Left forelimb (tissue), 1 donor: ENCODE measurements at places on chromosomes 12 and 14.
A peak's percentile ranks its signal among the peaks of the same experiment; 100 is the strongest.

DNA sequence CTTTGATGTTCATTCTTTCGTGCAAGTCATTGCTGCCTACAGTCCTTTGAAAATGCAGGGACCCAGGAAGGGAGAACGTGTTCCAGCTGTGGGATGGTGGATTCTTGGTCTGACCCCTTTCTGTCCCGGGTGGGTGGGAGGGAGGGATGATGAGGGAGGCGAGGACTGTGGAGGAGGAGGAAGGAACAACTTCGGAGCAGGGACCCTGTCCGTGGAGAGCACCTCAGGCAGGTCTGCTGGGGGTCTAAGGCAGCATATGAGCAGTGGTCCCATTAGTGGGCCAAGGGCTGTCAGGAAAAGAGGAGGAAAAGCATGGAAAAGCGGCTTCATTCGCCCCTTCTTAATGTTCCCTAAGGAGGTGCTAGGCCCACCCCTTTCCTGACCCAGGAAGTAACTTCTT lies 36.0 kb downstream of the CACNA2D4 start:
- no peak for DNase-seq

DNA sequence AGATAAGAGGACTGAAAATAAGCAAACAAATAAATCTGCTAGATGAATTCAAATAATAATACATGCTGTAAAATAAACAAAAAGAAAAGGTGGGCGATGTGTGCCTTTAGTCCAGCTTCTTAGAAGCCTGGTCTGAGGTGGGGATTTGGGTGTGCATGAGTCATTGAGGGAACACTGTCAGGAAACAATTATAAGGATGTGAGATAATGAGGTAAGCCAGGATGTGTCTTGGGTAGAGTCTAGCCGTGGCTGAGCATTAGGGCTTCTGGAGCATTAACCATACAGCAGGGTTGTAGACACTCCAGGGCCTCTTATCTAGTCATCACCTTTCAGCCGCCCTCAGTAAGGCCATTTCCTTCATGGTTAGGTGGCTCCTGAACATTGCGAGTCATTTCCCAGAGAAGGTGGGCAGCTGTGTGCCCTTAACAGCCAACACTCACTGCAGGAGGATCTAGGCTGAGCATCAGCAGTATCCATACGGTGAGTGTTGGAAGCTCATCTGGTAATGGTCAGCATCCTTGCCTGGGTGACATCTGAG lies 405.6 kb downstream of the GLT1D1 start:
- DNase-seq = no peak

GRCh38 chr14:65972346-65972870 lies 513.8 kb upstream of the CCDC196 start:
- DNase-seq = no peak

- DNase-seq = no peak
These were observed 22.3 kb upstream of the AMN1 start for GRCh38 chr12:31751085-31751484.

GRCh38 chr14:35355981-35356841 lies 48.3 kb downstream of the NFKBIA start:
- no peak for DNase-seq

DNA sequence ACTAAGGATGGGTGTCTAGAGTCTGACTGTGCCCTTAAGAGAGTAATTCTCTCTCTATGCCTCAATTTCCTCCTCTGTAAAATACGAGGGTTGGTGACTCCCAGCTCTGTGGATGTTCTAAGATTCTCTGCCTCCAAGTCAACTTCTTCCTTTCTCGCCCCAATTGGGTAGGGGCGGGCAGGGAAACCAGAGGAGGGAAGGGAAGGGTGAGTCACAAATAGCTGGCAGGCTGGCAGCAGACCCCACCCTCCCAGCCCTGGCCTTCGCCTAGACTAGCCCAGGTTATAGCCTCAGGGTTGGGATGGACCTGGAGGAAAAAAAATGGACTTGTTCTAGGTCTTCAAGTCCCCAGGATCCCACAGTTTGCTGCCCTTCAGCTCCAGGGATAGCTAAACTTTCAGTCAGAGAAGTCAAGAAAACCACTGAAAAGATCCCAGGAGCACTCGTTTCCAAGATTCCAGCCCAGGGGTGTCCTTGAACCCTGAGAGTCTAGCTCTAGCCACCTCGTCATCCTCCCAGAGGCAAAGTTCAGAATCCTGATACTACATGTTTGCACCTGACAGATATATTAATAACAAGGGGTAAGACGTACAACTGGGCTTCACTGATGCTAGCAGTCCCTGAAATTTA lies 2.3 kb downstream of the DGKA start:
- no peak for DNase-seq

DNA sequence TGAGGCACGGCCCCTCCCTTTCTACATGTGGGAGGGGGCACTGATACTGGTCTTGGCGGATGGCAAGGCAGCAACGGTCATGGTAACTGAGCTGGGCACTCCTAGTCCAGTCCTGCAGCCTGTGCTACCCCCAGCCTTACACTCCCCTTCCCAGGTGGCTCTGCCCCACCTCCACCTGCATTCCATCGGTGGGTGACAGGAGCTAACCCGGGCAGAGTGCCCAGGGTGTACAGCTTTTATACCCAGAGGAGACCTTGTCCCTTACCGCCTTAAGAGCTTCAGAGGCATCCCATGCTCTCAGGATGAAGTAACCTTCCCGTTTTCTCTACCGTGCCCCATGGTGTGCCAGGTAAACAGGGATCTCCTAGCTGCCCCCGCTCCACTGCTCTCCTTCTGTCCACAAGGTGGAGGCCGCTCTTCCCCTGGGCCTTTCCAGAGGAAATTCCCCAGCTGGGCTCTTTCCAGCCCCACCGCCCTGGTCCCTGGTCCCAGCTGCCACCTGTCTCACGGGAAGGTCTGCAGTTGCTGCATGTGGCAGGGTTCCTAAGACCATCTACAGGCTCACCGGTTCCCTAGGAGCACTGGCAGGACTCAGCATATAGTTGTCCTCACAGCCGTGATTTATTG lies 20.5 kb downstream of the BRI3BP start:
- DNase-seq = no peak

DNA sequence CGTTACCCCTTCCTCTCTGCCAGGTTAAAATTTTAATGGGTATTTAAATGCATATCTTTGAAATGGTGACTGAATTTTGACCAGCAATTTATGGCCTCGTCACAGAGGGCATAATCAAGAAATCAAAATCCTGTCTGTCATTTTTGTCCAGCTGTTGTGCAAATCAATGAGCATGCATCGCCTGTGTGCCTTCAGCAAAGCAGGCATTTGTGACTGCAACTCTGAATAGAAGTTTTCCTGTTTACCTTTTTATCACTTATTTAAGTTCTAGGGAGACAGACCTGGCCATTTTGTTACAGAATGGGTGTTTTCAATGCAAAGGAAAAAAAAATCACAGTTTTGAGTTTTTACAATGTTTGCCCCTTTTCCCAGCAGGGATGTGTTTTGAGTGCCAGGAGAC lies 107.4 kb downstream of the PPM1A start:
- no peak for DNase-seq

DNA sequence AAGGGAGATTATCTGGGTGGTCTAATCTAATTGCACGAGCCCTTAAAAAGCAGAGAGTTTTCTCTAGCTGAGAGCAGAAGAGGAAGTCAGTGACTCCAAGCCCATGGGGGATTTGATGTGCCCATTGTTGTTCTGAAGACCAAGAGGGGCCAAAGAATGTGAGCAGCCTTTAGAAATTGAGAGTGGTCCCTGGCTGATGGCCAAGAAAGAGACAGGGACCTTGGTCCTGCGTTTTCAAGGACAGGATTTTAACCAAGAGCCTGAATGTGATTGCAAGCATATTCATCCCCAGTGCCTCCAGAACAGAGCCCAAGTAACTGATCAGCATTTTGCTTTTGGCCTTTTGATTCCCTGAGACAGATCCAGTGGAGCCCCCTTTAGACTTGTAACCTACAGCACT lies 1353.9 kb downstream of the AACS start:
- DNase-seq = no peak

DNA sequence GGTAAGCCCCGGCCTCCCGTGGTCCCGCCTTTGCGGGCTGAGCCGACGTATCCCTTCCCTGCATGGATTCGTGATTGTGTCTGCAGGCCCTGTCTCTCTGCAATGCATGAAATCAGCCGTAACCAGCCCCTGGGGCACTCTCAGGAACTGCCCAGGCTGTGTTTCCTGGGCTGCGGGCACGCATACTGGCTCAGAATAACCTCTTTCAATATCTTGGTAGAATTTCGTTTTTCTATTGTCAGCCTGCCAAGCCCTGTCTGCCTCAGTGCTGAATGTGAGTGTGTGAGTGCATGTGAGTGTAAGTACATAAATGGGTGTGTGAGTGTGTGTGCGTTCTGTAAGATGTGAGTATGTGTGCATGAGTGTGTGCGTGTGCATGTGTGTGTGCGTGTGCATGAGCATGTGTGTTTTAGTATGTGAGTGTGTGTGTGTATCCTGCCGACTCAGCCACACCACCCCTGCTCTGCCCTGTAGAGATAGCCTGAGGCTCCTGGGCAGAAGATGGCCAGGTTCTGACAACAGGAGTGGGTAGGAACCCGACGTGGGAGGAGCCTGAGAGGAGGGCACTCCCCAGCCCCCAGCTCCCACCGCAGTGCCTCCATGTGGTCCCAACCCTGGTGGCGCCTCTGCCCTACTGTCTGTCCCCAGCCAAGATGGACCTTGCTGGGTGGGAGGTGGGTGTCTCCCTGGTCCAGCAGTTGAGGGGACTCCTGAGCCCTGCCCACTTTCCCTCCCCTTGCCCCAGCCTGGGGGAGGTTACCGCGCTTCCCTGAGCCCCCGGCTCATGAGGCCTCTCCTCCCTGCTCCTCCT lies 268.8 kb downstream of the ADGRD1 start:
- no peak for DNase-seq

DNA sequence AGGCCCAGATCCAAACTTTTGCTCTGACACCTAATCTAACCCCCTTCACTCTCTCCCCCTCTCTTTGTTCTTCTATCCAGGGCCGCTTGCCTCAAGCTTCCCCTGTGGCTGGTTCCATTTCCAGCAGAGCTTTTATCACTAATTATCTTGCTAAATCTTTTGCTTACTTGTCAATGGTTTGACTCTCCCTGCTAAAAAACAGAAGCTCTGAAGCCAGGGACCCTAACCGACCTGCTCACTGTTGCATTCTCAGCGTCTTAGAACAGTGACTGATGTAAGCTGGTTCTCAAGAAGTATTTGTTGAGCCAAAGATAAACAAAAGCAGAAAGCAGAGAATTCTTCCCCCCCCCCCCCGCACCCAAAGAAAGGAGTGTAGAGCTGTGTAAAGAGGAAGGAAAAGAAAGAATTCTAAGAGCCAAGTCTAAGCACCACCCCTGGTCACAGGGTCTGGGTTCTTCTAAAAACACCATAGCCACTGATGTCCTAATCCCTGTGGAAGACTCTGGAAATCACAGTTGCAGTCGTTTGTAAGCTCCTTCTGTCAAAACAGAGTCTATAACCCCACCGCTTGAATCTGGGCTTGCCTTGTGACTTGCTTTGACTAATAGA lies 385.8 kb downstream of the MED13L start:
- no peak for DNase-seq

DNA sequence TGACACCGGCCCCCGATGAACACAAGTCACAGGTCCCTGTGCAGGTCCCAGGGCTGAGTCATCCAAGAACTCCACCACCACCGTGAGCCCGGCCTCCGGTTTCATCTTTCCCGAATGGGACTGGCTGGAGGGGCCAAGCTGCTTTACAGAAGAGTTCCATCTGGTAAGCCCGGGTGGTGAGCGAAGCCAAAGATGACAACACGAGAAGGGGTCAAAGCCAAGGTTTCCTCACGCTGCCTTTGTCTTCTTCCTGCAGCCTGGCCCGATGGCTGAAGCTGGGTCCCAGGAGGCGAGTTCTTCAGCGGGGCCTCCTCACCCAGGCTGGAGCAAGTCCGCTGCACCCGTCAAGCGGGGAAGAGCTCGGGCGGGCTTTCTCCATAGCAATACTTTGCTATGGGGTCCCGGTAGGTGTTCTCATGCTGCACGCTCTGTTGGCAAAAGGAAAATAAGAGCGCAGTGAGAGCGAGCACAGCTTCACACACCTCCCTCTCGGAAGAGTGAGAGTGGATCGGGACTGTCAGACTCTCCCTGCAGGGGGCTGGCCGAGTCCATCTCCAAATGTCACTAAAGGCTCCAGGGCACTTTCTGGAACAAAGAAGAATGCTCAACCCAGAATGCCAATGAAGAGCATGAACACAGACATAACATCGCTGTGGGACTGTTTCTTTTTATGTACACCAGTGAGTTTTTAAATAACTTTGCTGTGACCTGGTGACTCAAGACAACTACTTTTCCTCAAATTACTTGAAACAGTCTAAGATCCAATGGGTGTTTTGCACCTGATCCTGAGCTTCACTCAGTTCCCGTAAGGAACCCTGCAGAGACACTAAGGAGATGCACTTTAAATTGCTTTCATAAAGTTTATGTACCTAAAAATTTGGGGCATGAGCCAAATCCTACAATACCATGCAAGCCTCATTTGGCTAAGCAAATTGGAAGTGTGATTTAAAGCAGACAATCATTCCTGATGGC lies 20.1 kb downstream of the SPRING1 start:
- DNase-seq = peak; percentile 76

DNA sequence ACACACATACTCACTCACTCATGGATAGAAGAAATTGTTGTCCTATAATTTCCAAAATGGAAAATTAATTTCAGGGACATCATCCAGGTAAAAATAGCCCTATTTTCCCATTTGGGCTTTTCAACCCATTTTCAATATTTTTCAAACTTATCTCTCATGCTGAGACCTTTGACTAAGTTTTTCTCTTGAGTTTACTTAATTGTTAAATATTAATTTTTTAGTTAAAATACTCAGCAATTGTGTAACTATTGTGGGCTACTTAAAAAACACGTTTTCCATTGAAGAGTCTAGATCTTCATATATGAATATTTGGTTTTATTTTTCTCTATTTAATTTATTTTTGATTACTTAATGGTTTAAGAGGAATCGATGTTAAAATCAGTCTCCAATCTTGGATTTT lies 14.2 kb upstream of the TAS2R43 start:
- no peak for DNase-seq

GRCh38 chr14:102848830-102849525 lies 71.7 kb downstream of the TRAF3 start:
- no peak for DNase-seq

- DNase-seq = no peak
These were observed 54.9 kb downstream of the EID3 start for GRCh38 chr12:104358353-104359003.

- DNase-seq = no peak
These were observed 338.0 kb downstream of the RMST start for GRCh38 chr12:97800561-97800960.

GRCh38 chr14:44507183-44507582 lies at the start of gene FSCB:
Gene FSCB, minus strand, starts transcription at chr14:44507283. Its CDS starts 296 bp downstream, at chr14:44506987.
- no peak for DNase-seq

- no peak for DNase-seq
These were observed 8.8 kb downstream of the SMOC1 start for GRCh38 chr14:69887740-69888657.

DNA sequence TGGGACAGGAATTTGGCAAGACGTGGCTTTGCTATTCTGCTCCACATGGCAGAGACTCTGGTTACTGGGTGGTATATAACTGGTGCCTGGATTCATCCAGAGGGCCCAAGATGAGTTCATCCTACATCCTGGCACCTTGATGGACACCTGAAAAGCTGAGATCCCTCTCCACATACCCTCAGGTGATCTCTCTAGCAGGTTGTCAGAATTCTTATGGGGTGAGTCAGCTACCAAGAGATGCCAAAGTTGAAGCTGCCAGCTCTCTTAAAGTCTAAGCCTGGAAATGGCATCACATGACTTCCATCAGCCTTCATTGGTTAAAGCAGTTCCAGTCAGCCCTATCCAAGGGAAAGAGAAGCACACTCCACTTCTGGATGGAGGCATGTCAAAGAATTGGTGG lies 300.7 kb upstream of the SEL1L start:
- no peak for DNase-seq
